Right ventricle myocardium superior (tissue), 1 donor: ENCODE measurements at places on chromosomes 6 and 20. TPM values are rescaled to one million over a fixed set of nuclear protein-coding genes. Genes with fewer than 3 reads are reported as not detected.

The SEL1L2 gene
- total RNA-seq, result 0.43 TPM

The WFDC10B gene
- not detected for total RNA-seq

The RPS10 gene
- 638 TPM for total RNA-seq

The GRIK2 gene
- total RNA-seq, result 5.5 TPM

The RAET1L gene
- not detected for total RNA-seq

The ZNF341 gene
- total RNA-seq, result 1.9 TPM

The SYCP2L gene
- total RNA-seq, result 0.75 TPM

The DEFB132 gene
- total RNA-seq, result not detected

GRCh38 chr6:73823046-73823735, 127.2 kb downstream of the CD109 start:
- no peak for DNase-seq

DNA sequence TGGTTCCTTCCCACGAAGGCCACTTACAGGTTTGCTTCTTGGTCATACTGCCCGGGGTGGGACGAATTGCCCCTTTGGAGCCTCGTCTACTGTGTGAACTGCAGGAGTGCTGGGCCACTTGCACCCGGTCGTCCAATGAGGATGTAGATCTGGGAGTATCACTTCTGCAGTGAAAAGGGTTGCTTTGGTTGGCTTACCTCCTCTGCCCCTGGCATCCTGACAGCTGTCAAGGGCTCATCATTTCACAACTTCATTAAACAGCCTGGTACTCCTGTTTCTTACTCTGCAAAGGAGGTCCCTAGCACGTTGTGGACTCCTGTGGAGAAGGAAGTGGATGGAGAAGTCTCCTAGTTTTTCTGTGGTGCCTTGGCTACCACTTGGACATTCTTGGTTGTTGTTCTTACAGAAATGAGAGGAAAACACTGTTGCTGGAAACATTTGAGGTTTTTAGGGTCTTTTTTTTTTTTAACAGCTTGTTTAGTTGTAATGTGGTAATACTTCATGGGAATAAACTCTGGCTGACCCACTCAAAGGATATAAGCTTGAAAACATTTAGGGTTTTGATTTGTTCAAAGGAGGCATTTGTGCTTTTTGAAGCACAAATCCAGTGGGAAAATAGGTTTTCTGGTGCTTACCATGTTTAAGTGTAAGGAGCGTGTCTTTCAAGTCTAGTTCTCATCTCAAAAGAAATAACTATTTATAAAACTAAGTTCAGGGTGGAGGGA, 60.7 kb downstream of the AKAP12 start:
- DNase-seq, result no peak

DNA sequence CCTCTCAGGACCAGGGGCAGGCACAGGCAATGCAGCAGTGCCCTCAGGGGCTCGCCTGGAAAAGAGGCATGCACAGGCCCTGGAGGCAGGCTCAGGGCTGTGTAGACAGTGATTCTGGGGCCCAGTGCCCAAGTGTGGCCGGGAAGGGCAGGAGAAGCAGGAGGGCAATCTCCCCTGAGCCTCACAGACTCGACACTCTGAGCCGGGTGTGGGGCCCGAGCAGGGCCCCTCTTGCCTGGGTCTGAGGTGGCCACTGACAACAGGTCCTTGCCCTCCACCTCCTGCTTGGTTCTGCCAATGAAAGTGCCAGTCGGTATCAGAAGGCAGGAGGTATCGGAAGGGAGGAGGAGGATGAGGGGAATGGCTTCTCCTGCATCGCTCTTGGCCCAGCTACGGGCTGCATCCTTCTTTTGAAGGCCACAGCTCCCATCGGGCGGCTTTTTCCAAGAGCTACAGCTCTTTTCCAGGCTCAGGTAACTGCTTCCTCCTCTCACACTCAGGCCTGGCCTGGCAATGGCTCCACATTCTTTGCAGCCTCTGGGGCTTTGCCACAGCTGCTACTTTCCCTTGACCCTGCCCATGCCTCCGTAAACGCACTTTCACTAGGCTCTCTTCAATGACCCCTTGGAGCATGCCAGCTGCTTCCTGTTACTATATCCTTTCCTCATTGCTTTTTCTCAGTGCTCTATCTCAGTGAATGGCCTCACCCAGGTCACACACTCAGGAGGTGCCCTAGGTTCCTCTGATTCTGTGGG, 24.5 kb downstream of the GABRR2 start:
- DNase-seq, result no peak

- DNase-seq, result no peak
Observed at GRCh38 chr6:98024359-98024758, 741.3 kb upstream of the MMS22L start.

- no peak for DNase-seq
Observed at GRCh38 chr6:100382767-100383195, 81.9 kb downstream of the SIM1 start.

- DNase-seq, result no peak
Observed at GRCh38 chr20:32035426-32035779, 16.6 kb upstream of the HCK start.

GRCh38 chr6:10144772-10145171, 270.1 kb downstream of the TFAP2A start:
- DNase-seq, result no peak

GRCh38 chr6:99485395-99485773, 29.8 kb downstream of the USP45 start:
- DNase-seq, result no peak

DNA sequence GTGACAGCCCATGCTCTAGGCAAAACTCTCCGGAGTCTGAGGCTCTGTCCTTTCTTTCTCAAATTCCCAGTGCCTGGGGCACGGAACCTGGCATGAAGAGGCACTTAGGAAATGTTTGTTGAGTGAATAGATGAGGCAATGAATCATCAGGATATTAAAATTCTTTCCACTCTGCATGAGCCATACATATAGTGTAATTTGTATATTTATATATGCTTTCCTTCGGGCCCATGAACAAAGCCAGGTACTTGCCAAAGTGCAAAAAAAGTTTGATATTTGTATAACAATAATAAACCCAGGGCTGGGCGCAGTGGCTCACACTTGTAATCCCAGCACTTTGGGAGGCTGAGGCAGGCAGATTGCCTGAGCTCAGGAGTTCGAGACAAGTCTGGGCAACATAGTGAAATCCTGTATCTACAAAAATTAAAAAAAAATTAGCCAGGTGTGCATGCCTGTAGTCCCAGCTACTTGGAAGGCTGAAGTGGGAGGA, 212.3 kb upstream of the ZNF217 start:
- DNase-seq, result no peak

DNA sequence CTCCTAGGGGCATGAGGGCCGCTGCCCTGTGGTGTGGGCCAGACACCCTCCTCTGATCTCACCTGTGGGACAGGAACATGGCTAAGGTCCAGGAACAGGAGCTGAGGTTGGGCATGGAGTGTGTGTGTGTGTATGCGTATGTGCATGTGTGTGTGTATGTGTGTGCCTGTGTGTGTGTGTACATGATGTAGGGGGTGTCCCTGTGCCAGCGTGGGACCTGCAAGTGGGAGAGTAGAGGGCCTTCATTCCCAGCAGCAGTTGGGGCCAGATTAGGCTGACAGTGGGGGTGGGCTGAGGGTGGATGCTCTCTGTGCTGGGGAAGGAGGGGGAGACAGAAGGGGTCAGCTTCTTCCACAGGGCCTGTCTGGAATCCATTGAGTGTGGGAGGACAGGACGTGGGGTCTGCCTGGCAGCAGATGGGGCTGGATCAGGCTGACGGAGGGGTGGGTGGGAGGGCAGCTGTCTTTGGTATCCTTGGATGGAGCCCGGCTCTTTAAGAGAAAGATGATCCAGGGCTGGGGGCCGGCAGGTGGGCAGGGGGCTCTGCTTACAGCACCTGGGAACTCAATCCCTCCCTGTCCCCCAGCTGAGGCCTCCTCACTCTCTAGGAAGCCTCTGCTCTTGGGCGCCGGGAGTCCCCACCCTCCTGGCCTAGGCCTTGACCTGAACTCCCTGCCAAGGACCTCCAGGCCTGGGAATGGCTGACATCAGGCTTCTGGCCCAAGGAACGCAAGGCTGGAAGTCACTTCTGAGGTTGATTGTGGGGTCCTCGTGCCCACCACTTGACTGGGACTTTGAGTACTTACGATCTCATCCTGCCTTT, 44.0 kb downstream of the SPDEF start:
- DNase-seq, result no peak

GRCh38 chr20:14234666-14235295, 102.6 kb downstream of the FLRT3 start:
- DNase-seq, result no peak

DNA sequence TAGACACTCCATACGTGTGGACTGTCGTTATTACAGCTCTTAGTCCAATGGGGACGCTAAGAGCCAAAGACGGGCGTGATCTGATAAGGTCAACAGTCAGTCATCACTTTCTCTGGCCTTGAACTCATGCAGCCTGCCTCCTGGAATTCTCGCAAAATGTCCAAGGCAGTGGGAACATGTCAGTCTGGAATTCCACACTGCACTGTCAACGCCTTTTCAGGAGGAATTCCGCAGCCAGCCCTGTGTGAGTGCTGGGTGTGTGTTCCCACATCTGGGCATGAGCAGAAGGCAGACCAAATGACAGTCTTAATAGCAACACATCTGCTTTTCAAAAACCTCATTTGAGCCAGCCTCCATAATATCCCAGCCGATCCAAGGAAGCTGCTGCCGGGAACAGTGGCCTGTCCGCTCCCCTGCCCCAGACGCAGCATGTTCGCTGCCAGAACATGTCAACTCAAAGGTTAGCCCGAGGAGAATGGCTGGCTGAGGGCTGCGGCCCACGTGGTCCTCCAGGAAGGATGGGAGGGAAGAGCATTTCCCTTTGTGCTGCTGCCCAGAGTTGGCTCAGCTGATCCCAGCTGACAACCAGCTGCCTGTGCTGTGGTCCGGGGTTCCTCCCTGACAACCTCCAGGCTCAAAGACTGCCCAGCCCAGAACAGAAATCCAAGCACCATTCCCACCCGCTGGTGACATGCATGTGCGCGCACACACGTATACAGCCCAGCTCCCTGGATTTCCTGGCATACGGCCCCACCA, 103.1 kb downstream of the SULF2 start:
- DNase-seq, result peak; percentile 84

DNA sequence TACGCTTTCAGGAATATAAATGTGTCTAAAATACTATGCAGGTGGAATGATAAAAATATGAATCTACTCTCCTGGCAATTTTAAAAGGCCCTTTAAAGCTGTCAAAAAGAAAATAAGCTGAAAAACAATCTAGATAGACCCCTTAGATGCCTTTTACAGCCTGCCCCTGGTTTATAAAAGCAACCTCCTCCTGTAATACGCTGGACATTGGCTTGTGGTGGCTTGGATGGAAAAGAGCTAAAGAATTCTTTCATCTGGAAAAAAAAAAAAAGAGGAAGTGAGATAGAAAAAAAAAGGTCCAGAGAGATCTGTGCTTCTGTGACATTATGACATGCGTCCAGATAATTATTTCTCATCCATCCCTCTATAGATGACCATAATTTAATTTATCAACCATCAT, 115.9 kb upstream of the NRSN1 start:
- no peak for DNase-seq
